ENCODE measurements at places on chromosomes 7 and 10.

- no peak for DNase-seq
Measured at GRCh38 chr10:131724169-131724545, 176.7 kb upstream of the PPP2R2D start.

GRCh38 chr7:142716596-142716995, 32.7 kb upstream of the PRSS1 start:
- no peak for DNase-seq

DNA sequence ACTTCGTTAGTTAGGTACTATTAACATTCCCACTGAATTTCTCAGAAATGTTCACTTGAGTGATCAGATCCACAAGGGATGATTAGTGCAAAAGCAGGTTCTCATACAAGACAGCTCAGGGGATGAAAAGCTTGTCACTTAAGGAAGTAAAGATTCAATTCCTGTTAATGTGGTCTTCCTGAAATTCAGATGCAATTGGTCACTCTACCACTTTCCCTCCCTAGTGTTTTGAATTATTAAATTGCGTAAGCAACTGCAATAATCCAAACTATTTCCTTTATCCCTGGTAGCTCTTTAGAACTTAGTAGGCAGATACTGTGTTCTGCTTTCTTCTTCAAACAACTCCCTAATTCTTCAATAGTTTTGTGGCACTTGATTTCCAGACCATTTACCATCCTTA, 121.4 kb downstream of the MAGI2 start:
- no peak for DNase-seq

- DNase-seq, result no peak
Measured at GRCh38 chr7:51007551-51008505, 225.1 kb upstream of the GRB10 start.

- DNase-seq, result peak; percentile 40
Measured at GRCh38 chr7:44221231-44221791, 20.5 kb downstream of the YKT6 start.

- no peak for DNase-seq
Measured at GRCh38 chr7:48280100-48280499, 108.8 kb downstream of the ABCA13 start.

GRCh38 chr7:68216051-68216450, 1219.4 kb downstream of the TYW1 start:
- DNase-seq, result no peak

DNA sequence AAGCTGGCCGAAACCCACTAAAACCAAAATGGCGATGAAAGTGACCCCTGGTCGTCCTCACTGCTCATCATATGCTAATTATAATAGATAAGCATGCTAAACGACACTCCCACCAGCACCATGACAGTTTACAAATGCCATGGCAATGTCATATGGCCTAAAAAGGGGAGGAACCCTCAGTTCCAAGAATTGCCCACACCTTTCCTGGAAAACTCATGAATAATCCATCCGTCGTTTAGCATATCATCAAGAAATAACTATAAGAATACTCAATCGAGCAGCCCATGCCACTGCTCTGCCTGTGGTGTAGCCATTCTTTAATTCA, 422.0 kb downstream of the CALN1 start:
- DNase-seq, result no peak

GRCh38 chr7:94426980-94427875, 32.5 kb downstream of the COL1A2 start:
- DNase-seq, result no peak

DNA sequence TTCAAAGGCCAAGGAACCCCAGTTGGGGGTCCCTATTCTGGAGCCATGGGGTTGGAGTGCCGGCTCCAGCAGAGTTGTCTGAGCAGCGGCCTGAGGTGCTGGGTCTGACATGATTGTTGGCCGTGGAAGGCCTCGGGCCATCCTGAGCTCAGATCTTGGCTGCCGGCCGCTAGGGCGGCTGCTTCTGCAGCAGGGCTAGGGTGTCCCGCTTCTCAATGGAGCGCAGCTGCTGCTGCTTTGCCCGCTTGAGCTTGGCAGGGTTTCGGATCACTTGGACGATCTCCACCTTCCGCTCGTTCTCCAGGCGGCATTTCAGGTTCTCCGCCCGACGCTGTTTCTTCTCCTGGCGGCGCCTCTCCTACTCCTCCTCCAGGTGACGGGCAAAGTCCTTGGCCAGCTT, 171.1 kb downstream of the HIBADH start:
- DNase-seq, result no peak

DNA sequence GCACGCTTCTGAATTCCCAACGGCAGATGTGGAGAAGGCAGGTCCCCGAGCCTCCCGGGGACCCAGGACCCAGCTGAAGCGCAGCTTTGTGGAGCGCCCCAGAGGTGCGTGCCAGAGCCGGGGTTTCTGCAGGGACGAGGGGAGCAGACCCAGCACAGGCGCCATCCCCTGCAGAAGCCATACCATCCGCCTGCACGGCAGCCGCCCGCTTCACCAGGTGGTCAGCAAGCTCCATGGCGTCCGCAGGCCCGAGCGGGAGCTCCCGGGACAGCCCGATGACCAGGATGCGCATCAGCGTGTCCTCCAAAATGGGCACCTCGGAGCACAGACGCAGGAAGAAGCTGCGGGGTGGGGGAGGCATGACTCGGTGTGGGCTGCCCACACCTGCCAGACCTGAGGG, 10.6 kb downstream of the INTS1 start:
- DNase-seq, result no peak

DNA sequence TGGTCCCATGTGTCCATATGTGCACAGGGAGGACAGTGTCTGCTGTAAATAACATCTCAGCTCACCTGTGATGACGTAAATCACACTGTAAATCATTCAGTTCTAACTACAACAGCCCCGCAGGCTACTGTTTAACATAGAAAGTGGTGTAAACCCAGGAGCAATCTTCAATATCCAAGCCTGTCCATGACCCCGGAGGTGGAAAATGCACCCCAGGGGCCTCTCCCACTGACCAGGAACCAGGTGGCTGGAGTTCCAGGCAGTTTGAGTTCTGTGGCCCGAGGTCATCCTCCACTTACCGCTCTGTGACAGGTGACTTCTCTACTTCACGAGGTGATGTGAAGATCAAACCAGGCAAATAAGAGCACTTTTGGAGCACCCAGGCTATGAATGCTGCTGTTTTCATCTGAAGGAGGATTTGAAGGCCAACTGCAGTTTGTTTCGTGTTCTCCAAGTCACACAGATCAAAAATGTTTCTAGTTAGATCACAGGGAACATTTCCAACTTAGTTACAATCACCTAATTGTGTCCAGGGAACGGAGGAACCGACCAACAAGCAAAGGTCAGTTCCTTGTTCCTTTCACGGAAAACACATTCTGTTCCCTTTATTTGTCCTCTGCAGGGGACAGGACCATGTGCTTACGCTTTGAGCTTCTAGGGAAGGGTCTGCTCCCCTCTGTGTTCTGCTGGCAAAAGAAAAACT, 131.8 kb downstream of the WDR37 start:
- DNase-seq, result no peak

DNA sequence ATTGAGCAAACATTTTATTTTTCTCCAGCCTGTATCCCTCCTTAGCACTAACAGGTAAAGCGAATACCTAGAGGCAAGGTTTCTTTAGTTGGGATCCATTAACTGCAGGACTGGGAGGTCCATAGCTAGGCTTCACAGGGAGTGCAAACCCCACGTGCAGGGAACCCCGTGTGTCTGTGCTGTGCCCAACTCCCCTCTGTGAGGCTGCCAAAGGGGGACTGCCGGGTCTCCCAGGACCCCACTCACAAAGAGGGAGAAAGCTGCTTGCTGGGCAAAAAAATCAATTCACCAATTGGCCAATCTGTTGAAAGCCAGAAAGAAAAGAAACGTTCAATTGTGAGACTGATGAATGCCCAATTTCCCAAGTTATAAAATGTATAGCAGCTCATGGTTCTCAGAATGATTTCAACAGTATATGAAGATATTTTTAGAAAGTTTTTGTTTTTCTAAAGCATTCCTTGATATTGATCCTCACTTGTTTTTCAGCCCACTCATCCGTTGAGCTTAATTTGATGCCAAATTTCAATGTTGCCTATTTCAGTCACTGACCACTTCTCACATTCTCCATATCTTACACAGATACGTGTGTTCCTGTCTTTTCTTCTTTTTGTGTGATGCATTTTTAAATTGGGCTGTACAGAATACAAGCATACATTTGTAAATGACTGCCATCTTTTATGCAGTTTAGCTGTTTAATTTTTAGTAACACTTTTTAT, 202.7 kb upstream of the PRSS58 start:
- no peak for DNase-seq

GRCh38 chr10:69854511-69855345, 53.0 kb downstream of the COL13A1 start:
- DNase-seq, result no peak

- DNase-seq, result no peak
Measured at GRCh38 chr7:70033226-70033625, 435.0 kb downstream of the AUTS2 start.

DNA sequence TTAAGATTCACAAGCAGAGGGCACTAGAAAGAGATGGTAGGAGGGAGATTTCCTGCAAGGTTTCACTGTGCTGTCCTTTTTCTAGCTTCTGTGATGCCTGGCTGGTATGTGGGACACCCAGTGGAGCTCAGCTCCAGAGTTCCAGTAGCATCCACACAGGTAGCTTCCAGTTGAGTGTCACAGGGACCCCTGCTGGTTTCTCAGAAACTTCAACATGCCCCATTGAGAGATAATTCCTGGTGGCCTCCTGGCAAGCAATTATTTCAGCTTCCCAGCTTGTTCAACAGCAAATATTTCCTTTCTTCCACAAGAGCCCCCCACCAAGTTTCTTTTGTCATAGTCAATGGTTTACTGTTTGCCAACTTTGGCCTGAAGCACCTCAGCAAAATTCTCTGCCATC, 858.7 kb downstream of the REEP3 start:
- DNase-seq, result no peak

DNA sequence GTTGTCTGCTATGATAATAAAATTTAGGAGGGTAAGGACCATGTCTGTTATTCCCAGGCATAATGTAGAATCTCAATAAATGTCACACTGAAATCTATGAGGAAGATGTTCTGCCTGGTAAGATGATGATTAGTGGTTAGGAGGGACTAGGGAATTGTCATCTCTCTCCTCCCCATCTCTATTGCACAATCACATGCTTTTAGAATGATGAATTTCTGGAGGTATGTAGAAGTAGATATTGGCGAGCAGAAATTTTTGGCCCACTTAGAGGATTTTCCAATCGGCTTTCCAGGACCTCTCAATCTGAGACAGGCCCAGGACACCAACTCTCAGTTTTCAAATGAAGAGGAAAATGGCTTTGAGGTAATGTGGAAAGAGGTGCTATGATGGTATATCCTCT, 2.0 kb upstream of the PITX3 start:
- DNase-seq, result no peak

DNA sequence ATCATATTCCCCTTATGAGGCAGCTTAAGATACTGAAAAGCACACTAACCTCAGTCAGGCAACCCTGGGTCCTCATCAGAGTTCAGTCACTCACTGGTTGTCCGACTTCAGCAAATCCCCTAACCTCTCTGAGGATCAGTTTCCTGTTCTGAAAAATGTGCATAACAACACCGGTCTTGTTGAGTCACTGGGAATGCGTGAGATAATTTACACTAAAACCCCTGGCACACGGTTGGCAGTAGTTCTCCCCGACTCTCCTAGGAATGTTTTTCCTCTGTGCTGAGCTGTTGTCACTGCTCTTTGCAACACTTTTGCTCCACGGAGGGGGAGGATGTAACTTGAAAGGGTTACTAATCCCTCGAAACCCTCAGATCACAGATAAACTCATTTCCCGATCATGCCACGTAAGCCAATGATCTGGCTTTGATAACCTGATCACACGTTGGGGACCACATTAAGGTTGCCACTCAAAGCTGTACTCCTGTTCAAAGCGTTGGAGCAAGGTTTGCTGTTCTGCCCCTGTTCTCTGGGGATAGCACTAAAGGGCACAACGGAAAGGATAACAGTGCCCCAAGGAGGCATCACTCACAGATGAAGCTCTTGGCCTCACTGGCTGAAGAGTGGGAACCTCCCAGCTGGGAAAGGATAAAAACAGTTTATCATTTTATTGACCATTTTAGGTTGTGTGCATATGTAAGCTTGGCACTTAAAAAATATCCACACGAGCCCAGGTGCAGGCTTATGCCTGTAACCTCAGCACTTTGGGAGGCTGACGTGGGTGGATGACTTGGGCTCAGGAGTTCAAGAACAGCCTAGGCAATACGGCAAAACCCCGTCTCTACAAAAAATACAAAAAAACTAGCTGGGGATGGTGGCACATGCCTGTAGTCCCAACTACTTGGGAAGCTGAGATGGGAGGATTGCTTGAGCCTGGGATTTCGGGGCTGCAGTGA, 5.0 kb upstream of the RBM17 start:
- no peak for DNase-seq

GRCh38 chr7:116683786-116684185, 11.8 kb downstream of the MET start:
- no peak for DNase-seq

- DNase-seq, result peak; percentile 68
Measured at GRCh38 chr10:86306628-86307278, 59.8 kb downstream of the GRID1 start.

- peak; percentile 4 for DNase-seq
Measured at GRCh38 chr7:157476654-157477549, 140.1 kb downstream of the DNAJB6 start.

DNA sequence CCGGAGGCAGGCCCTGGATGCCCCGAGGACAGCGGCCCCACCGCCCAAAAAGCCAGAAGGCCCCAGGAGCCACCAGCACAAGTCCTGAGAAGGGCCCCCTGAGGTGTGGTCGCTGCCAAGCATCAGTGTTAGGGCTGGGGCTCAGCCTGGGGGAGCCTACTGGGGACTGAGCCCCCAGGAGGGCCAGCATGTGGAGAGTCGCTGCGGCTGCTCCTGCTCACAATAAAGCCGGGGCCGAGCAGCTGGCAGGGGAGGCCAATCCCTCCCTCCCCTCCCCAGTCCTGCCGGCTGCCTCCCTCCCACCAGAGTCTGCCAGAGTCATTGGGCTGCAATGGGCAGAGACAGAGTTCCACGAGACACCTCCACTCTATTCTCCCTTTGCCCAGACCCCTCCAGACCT, 3.1 kb upstream of the ASIC3 start:
- no peak for DNase-seq

- DNase-seq, result no peak
Measured at GRCh38 chr7:38002689-38003088, 82.2 kb downstream of the EPDR1 start.

DNA sequence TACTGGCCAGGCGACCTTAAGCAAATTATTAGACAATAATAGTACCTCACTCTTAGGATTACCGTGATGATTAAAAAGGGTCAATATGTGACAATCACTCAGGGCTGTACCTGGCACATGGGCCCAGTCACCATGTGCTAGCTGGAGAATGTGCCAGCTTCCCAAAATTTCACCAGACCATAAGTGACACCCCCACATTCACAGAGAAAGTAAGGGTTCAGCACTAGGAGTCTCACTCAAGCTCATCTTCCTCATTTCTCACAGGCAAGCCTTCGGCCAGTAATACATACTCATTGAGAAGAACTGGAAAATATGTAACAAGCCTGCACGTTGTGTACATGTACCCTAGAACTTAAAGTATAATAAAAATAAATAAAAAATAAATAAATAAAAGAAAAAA, 22.4 kb upstream of the C10orf71 start:
- no peak for DNase-seq
